ENCODE measurements at places on chromosomes 11 and 22.

DNA sequence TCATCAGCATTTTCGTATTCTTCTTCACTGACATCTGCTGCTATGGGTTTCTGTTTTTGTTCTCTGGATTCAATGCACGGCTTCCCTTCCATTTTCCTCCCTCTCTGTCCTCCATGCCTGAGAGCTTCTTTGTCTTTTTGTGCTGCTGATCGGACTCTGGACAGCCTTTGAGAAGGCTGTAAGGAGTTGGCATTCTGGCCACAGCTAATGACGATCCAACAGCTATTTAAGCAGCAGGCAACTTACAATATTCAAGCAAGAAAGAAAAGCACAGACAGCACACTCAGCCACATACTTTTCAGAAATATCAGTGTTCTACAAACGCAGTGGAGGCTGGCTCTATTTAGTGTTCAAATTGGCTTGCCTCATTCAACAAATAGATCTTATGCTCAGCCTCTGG lies 60.9 kb upstream of the ZC3H12C start:
- DNase-seq = no peak

- DNase-seq = no peak
Measured at GRCh38 chr22:39898997-39899396, 1.9 kb upstream of the GRAP2 start.

DNA sequence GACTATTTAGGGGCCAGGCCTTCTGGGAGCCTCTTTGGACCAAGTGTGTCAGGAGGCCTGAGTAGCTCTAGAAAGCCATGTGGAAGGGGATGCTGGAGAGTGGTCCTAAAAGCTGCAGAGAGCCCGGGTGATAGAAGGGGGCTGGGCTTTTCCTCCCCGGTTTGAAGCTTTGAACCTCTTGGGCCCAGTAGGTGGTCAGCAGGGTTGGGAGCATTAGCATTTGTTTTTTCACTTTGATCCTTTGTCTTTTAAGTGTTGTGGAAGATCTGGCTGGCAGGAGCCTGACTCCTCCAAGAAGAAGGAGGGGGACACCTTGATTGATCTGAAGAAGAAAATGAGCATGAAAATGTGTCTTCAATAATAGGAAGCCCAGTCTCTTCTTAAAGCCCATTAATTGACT lies 596.6 kb downstream of the INSC start:
- DNase-seq = no peak

DNA sequence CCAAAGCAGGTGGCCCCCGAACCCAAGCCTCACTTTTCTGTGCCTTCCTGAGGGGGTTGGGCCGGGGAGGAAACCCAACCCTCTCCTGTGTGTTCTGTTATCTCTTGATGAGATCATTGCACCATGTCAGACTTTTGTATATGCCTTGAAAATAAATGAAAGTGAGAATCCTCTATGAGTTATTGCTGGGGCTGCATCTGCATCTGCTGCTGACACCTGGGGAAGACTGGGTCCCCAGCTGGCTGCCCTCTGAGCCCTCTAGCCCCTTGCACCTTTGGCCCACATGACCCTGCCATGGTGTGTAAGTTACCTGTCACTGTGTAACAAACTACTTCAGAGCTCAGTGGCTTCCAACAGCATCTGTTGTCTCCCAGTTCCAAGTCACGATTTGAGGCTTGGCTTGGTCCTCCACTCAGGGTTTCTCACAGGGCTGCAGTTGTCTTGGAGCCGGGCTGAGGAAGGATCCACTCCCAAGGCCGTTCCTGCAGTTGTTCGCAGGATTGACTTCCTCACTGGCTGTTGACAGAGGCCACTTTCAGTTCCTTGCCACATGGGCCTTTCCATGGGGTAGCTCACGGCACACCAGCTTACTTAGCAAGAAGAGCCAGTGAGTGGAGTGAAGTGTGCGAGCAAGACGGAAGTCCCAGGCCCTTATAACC lies 13.5 kb upstream of the UVRAG start:
- DNase-seq = no peak

DNA sequence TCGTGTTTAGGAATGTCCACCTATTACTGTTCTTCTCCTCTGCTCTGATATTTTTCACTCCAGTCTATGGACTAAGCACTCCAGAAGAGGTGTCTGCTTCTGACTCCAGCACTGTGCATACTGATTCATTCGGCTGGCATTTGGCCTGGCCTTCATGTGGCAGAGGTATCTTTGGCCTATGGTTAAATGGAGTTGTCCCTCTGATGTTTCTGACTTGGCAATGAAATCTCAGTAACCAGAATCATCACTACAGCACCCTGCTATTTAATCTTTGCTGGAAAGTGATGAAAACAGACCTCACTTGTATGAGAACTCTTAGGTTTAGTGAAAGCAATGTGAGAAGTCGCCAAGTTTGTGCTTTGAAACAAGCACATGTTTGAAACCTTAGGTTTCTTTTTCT lies 155.2 kb downstream of the MAML2 start:
- no peak for DNase-seq

DNA sequence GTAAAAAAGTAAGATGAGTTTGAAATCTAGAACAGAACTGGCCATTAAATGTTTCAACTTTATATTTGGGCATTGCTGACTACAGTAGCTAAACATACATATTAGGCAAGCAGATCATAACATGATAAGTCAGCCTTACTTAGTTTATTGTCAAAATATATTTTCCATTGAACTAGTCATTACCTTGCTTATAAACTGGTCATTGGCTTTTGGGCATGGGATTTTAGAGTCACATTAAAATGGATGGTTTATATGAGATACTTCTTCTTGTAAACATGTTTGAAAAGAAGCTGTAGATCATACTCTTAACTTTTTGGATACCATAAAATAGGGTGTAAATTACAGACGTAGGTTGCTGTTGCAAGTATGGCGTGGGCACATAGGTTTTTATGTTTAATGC lies 2.7 kb downstream of the HIPK3 start:
- no peak for DNase-seq

DNA sequence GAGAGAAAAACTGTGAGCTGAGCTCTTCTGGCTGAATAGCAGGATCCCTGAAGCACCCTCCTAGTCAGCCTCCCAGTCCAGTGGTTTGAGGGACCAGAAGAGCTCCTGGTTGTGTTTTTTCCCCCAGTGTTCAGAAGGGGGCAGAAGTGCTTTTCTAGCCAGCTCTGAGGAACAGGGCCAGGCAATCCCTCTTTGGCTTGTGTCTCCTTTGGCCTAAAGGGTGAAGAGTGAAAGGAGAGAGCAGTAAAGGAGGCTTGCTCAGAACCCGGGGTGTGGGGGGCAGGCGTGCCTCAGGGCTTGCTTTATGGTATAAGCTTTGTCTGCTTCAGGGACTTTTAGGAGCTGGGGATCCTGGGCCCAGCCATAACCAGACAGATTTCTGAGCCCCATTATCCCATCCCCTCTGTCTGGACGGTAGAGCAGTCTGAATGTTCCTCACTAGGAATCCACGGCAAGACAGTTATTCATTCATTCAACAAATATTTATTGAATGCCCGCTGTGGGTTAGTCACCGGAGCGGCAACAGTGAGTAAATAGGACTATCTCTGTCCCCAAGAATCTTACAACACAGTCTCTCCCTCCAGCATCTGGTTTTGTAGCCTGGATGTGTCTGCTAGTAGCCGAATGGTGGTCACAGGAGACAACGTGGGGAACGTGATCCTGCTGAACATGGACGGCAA lies 14.5 kb downstream of the ACP2 start:
- no peak for DNase-seq

GRCh38 chr22:27842201-27842600 lies 40.6 kb upstream of the MN1 start:
- no peak for DNase-seq

DNA sequence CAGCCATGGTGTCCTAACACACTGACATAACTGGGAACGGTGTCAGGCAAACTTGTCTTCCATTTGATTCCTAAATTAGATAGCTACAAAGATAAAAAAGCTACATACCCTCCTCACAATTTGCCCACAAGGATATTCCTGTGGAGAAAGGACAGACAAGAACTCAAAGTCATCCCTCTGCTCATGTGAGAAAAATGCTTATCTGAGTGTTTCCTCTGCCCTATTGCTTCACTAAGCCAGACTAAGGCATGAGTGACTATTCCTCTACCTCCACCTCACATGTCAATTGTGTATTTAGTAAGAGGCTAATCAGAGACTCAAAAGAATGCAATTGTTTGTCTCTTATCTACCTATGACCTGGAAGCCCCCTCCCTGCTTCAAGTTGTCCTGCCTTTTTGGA lies 247.7 kb downstream of the DDX10 start:
- no peak for DNase-seq

GRCh38 chr11:44785856-44786607 lies 59.3 kb downstream of the TSPAN18 start:
- DNase-seq = no peak

DNA sequence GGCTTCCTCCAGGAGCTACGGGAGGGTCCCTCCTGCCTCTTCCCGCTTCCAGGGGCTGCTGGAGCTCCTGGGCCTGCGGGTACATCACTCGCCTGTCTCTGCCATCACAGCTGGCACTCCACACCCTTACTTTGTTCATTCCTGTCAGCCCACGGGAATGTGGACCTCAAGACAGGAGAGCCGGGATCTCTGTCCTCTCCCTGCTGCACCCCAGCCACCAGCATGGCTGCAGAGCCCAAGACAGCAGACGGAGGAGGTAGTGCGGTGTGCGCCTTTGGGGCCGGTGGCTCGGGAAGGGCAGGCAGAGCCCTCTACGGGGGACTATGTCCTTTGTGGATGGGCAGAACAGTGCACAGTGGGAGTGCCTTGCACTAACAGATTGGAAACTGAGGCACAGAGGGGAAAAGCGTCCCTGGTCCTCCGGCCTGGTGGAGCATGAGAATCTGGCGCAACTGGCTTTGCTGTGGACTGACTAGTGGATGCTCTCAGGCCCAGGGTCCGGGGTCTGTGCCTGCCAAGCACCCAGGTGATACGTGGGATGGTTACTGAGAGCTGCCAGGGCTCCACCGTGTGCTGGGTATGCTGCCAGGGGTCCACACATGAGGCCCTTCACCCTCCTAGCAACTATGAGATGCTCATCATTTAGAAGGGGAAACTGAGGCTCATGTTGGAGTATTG lies 47.3 kb downstream of the IGF2 start:
- no peak for DNase-seq

- DNase-seq = no peak
Measured at GRCh38 chr11:64276653-64277431, 7.6 kb downstream of the BAD start.

DNA sequence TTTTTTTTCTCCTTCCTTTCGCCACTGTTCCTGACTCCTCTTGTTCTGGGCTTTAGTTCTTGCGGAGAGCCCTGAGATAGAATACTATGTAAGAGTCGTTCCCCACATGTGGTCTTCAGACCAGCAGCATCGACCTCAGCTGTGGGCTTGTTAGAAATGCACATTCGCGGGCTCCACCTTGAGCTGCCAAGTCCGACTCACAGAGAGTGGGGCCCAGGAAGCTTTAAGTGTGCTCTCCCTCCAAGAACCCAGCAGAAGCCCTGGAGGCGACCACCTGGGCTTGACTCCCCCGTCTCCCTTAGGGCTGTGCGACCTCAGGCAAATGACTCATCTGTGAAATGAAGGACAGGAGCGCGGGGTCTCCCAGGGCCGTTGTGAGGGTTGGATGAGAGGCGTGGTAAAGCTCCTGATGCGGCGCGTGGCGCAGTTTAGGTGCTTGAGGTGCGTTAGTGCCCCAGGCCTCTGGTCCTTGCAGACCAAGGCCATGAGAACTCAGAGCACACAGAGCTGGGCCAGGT lies 18.8 kb downstream of the SAMM50 start:
- DNase-seq = no peak

- DNase-seq = no peak
Measured at GRCh38 chr11:20865161-20865560, 195.8 kb downstream of the NELL1 start.

DNA sequence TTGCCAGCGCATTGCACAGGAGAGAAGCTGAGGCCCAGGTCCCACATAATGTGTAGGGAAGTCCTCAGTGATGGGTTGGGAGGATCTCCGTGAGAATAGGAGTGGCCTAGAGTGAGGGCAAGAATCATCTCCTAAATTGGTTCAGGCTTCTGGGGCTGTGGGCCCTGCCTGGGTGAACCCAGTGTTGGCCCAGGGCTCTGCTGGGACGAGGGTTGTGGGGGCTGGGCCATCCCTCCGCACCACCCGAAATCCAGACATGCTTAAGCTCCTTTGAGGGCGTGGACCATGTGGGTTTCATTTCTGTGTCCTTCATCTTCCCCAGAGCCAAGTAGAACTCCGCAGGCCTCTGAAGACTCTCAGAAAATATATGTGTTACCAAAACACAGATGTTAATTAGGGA lies 3.7 kb downstream of the MICALL1 start:
- no peak for DNase-seq

DNA sequence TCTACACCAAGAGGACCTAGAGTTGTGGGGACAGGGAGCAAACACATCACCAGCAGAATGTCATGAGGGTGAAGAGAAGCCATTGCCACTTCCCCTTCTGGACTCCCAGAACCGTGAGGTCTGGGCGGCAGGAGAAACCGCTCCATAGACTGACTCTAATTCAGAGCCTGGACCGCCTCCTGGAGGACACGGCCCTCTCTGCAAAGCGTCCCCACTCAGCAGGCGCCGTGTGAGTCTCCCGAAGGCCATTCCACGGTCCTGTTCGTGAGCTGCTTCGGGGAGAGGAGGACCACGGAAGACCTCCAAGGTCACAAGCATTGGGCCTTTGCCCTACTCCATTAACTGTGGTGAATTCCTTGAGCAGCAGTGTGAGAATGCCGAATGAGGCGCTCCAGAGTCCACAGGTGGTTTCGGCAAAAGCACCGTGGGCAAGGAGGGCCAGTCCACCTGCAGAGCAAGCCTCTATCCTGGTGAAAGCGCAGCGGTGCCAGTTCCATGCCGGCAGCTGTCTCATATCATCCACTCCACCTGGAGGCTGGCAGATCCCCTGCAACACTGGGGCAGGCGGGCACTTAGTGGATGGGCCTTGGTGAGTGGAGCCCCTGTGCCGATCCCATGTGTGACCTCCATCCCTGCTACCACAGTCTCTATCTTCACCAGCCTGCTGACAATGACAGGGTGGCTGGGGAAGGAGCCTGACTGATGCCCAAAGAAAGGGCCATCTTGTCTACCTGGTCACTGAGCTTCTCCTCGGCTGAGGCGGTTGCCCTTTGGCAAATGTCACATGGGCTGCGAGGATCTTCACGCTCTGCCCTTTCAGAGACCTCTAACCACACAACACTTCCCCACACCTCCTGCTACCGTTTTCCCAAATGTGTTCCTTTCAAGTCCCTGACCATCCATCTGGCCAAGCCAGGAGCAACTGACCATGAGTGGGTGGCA lies 7.5 kb downstream of the C11orf21 start:
- no peak for DNase-seq

- no peak for DNase-seq
Measured at GRCh38 chr11:83087035-83087434, 15.3 kb upstream of the RAB30 start.

DNA sequence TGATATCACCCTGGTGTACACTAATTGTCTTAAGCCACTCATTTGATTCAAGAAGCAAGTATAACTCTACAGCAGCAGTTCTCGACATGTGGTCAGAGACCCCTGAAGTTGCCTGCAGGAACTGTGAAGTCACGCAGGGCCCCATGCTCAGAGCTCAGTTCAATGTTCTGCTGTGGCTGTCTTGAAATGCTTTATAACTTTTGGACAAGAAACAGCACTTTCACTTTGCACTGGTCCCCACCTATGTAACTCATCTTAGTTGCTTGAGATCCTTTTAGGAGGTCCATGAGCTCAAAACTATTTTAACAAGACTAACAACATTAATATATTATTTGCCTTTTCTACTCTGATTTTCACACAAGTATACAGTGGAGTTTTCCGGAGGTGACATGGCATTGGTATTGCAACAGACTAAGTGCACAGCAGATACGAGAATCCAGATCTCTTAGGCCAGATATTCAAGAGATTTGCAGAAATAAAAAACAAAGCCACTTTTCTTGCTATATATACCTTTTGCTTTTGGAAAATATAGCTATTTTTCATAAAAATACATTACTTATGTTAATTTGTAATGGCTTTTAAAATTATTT lies 64.8 kb downstream of the PRR5L start:
- no peak for DNase-seq
